ENCODE measurements at places on chromosomes 4 and X. TPM values are rescaled to one million over a fixed set of nuclear protein-coding genes. Genes with fewer than 3 reads are reported as not detected.

GRCh38 chr4:87309625-87310024, 13.1 kb downstream of the HSD17B13 start:
- no peak for DNase-seq

DNA sequence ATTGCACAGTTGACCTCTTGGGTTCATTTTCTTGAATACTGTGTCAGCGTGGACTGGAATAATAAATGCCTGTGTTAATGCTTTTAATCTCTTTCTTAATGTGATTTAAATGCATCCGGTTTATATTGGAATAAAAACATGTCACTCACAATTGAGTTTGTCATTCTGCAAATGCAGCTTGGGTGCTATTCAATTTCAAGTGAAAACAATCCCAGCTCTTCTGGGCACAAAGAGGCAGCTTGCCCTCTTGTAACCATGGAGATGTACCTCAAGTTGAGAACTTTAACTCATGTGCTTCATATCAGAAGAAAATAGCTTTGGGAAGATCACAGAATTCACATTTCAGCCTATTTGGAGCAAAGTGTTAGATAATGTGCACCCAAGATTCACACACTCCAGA, 355.7 kb upstream of the GNPDA2 start:
- no peak for DNase-seq

DNA sequence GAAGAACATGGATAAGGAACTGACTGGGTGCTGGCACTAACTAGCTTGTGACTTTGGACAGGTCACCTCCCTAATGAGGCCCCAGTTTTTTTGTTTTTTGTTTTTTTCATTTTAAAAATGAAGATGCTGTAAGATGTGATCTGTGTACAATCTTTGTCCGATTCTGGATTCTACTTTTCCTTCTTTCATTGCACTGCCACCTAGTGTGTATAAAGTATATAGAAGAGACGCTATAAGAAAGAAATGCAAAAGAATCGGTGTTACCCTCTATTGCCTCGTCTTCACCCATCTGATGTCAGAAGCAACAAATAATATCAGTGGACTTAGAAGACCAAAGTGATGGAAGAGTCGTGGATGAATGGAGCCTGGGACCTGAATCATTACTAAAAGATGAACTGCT, 58.6 kb upstream of the P2RY10 start:
- peak; percentile 11 for DNase-seq

DNA sequence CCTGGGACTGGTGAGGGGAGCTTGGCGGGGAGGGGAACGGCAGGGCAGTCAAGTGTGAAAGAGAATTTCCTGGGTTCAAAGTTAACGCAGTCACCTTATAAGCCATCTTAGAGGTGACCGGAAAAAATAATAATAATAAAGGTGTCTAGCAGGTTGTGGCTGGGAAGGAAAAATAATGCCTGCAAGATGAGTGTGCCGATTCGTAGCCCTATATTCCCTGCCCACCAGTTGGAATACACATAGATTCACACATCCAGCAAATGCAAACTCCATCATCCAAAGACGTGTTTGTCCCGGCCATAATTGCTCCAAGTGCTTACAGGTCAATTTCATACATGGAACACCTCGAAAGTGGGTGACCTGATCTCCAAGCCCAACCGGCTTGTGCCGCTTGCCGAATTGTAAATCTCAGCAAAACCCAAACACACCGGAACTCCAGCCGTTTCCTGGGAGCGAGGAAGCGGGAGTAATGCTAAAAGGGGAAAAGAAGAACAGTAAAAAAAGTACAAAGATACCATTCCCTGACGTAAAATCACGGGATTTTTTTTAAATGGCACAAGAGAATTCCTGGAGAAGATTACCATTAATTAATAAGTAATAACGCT, 1.3 kb upstream of the FAT1 start:
- DNase-seq: no peak

- no peak for DNase-seq
Measured at GRCh38 chr4:26912069-26912468, 51.4 kb downstream of the STIM2 start.

DNA sequence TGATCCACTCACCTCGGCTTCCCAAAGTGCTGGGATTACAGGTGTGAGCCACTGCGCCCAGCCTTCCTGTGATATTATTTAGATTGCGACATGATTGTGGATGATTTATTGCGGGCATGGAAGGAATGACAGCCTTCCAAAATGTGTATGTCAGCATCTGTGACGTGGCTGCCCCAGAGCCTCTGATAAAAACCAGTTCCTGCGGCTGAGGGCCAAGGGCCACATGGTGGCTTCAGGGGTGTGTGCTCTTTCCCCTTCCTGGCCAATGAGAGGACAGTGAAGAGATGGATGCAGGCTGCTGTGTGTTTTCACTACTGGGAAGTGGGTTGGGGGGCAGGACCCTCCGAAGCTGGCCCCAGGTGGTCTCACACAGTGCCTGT, 57.4 kb upstream of the HGFAC start:
- DNase-seq: no peak

DNA sequence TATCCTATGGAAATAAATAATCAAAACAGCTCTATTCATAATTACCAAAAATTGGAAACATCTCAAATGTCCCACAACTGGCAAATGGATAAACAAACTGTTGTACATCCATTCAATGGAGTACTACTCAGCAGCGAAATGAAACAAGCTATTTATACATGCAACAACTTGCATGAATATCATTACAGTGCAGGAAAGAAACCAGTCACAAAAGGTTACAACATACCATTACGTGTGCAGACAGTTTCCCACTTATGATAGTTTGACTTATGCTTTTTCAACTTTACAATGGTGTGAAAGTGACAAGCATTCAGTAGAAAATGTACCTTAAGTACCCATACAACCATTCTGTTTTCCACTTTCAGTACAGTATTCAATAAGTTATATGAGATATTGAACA, 82.3 kb downstream of the NEK1 start:
- no peak for DNase-seq

The ARX gene
- total RNA-seq: not detected

The TCEAL3 gene
- 5.5 TPM for total RNA-seq

The CENPVL3 gene
- total RNA-seq: not detected

The SPATA4 gene
- not detected for total RNA-seq

The AGTR2 gene
- total RNA-seq: not detected

The MAGIX gene
- total RNA-seq: 1.7 TPM
